Posterior cingulate gyrus (tissue), 11 donors: ENCODE measurements at places on chromosomes 5 and 9.
A peak's percentile ranks its signal among the peaks of the same experiment; 100 is the strongest.

DNA sequence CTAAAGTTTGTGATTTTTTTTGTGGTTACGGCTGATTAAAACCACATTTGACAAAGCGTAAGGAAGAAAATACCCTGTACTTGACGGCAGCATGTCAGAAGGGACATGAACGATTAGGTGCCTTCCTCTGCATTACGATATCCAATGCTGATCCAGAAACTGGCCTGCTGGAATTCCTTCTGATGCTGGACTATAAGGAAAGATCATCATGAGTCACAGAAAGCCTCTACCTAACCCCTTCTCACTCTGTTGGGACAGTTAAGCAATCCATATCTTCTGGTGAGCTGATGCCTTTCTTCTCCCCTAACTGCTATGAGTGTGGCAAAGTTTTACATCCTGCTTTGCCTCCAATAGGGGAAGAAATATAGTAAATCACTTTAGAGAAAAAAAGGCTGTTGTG, 78.4 kb upstream of the PAPPA start:
- DNase-seq, result no peak

DNA sequence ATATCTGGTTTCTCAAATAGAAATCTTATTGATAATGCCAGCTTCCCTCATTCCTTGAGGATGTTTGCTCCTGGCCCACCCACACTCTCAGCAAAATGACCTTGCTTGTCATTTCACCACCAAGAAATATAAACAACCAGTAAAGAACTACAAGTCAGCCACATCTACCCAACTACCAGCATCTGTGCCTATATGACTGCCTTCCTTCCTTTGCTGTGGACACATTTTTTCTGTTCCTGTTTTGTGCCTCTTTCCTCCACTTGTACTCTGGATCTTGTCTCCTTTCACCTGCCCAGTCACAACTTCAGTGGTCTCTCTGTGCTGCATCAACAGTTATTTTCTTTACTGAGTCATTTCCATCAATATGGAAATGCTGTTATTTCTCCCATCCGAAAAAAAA, 20.3 kb downstream of the KIF2A start:
- DNase-seq, result no peak

- peak; percentile 81 for DNase-seq
Observed at GRCh38 chr5:77851176-77852067, 75.3 kb upstream of the TBCA start.

- DNase-seq, result no peak
Observed at GRCh38 chr5:172730222-172730621, 40.8 kb downstream of the DUSP1 start.

GRCh38 chr9:123089790-123090189, 56.3 kb downstream of the GPR21 start:
- no peak for DNase-seq

DNA sequence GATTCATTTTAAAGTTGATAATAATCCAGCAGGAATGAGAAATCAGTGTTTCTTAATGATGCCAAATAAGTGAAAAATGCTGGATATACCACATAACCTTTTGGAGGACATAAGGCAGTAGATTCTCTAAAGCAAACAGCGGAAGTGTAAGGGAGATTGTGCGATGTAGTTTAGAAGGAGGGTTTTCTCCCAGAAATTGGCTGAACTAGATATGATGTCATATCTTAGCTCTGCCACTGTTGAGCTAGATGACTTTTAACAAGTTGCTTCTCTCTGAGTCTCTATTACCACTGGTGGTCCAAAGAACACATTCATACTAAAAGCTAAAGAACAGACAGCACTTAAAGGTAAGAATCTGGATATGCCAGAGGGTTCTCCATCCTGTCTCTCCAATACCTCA, 107.0 kb downstream of the NR6A1 start:
- DNase-seq, result no peak

- no peak for DNase-seq
Observed at GRCh38 chr9:38289866-38290245, 102.6 kb upstream of the ALDH1B1 start.

DNA sequence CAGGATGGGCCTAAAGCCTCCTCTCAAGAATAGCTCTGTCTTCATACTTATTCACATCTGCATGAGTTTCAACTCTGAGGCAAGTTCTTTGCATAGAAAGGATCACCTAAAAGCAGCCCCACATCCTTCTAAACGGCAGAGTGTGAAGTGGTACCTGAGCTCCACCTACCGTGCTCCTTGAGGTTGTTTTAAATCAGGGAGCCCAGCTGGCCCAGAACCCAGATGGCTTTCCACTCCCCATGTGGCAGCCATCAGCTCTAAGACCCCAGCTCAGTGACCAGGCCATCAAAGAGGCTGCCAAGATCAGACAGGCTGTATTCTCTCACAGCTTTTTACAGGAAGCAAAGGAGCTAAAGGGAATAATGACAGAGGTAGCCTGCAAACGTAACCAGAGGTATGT, 299.3 kb downstream of the RASEF start:
- DNase-seq, result no peak

DNA sequence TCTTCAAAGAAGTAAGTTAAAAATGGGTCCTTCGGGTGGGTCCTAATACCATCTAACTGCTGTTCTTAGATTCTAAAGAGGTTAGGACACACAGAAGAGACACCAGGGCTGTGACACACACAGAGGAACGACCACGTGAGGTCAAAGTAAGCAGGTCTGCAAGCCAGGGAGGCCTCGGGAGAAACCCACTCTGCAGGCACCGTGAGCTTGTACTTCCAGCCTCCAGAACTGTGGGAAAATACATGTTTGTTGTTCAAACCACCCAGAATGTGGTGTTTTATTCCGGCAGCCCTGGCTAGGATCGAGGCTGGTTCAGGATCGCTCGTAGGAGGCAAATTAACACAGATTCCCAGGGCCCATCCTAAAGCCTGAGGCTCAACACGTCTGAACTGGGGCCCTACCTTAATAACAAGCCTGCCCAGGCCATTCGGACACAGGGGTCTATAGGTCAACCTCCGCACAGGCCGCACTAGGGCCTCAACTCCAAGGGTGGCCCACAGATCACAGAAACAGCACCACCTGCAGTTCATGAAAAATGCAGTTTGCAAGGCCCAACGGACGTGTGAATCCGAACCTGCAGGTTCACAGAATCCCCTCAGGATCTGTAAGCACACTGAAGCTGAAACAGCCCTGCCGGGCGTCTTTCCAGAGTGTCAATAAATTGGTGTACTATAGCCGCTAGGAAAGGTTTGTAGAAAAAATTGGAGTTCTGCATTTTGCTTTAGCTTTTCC, 7.1 kb downstream of the MED10 start:
- no peak for DNase-seq

- no peak for DNase-seq
Observed at GRCh38 chr5:56307714-56308333, 74.7 kb upstream of the ANKRD55 start.

DNA sequence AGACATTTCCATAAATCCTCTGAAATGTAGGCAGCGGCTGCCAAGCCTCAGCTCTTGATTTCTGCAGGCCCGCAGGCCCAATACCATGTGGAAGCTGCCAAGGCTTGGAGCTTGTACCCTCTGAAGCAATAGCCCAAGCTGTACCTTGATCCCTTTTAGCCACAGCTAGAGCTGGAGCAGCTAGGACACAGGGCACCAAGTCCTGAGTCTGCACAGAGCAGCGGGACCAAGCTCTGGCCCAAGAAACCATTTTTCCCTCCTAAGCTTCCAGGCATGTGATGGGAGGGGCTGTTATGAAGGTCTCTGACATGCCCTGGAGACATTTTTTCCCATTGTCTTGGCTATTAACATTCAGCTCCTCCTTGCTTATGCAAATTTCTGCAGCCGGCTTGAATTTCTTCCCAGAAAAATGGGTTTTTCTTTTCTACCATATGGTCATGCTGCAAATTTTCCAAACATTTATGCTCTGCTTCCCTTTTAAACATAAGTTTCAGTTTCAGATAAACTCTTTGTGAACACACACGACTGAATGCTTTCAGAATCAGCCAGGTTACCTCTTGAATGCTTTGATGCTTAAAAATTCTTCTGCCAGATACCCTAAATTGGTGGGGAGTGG, 14.4 kb upstream of the ZFR start:
- DNase-seq, result no peak

GRCh38 chr9:132739710-132740310, 69.5 kb downstream of the GTF3C4 start:
- no peak for DNase-seq

- DNase-seq, result no peak
Observed at GRCh38 chr5:58666598-58667581, 84.0 kb downstream of the RAB3C start.

- peak; percentile 49 for DNase-seq
Observed at GRCh38 chr9:135400496-135400895, 79.1 kb upstream of the PPP1R26 start.

DNA sequence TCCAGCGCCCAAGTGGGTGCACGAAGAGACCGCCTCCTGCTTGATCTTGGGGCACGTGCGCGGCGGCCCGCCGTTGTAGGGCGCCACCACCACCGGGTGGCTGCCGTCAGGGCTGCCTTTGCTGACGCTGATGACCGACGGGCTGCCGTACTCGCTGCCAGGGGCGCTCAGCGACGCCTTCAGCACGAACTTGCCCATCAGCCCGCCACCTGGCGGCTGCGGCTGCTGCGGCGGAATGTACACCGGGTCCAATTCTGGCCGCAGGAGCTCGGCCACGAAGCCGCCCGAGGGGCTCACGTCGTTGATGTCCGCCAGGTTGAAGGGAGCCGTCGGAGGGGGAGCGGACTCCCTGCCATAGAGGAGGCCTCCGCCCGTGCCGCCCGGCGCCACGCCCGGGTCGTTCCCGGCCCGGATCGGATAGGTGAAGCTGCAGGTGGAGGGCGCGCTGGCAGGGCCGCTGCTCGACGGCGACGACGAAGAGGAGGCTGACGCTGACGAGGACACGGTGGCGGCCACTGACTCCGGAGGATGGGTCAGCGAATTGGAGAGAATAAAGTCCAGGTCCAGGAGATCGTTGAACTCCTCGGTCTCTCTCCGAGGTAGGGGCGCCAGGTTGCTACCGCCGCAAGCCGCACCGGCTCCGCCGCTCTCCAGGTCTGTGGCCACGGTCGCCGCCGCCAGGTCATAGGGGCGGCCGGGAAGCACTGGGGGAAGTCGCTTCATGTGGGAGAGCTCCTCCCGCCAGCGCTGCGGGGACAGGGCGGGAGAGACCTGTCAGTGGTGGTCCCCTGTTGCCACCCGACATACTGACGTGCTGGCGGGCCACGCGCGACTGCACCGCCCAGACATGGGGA, 1.8 kb downstream of the KLF4 start:
- DNase-seq, result peak; percentile 87

DNA sequence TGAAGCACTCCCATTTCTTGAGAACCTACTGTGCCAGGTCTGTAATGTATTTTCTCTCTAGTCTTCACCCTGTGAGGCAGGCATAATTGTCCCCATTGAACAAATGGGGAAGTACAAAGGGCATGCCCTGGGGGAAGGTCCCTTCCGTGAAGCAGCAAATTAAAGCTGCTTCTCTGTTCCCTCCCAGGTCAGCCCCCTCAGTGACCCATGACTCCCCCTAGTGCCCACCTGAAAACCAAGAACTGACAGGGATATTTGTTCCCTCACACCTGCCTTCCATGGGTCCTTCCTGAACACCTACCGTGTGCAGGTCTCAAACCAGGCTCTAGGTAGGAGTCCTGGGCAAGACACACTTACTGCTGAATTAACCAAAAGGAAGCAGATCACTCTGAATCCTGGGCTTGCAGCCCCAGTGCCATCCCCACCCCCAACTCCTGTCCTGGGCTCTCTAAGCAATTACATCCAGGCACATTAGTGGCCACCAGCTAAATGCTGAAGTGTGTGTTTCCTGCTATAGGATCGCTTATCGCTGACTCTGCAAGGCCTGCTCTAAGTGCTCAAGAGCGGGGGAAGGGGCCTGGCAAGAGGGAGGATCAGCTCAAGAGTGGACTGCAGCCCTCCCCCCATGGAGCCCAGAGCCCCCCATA, 254.8 kb downstream of the CDK5RAP2 start:
- no peak for DNase-seq

DNA sequence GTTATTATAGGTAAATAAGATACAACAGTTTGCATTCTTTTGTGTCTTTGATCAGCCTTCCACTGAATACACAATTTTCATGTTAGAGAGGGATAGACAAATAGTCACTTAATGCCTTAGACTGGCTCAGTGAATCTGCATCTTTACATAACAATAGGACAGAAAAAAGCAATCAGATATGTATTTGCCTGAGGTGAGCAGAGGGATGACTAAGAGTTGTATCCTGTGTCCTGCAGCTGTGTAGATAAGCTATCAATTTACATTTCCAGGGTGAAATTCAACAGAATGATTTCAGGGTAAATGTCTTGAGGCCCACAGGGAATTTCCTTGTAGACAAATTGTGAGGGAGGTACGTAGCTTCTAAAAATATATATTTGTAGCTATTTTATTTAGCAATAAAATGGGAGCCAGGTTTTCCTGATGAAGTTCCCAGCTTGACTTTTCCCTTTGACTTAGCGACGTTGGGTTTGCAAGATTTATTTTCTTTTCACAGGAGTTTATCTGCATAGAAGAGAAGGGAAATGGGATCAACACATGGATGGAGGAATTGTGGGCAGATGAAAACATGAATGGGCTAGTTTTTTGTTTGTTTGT, 586.1 kb upstream of the CDH6 start:
- DNase-seq, result no peak

- no peak for DNase-seq
Observed at GRCh38 chr5:127961006-127961762, 122.4 kb upstream of the SLC12A2 start.

DNA sequence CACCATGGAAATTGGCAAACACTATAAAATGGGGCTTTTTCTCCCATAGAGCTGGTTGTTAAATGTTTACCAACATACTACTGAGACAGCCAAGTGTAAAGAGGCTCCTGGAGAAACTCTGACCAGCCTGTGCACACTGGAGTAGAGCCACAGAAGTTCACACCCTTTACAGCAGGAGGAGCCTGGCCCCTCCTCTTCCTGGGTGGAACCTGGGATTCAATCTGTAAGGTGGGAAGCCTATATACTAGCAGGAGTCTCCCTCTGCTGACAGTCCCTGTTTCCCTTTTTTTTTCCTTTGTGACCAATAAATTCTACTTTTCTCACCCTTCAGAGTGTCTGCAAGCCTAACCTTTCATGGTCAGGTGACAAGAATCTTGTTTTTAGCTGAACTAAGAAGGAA, 10.4 kb upstream of the SLC30A5 start:
- DNase-seq, result no peak

GRCh38 chr9:98129451-98129881, 10.4 kb upstream of the TRIM14 start:
- no peak for DNase-seq

GRCh38 chr9:18255747-18256146, 218.2 kb upstream of the ADAMTSL1 start:
- no peak for DNase-seq

DNA sequence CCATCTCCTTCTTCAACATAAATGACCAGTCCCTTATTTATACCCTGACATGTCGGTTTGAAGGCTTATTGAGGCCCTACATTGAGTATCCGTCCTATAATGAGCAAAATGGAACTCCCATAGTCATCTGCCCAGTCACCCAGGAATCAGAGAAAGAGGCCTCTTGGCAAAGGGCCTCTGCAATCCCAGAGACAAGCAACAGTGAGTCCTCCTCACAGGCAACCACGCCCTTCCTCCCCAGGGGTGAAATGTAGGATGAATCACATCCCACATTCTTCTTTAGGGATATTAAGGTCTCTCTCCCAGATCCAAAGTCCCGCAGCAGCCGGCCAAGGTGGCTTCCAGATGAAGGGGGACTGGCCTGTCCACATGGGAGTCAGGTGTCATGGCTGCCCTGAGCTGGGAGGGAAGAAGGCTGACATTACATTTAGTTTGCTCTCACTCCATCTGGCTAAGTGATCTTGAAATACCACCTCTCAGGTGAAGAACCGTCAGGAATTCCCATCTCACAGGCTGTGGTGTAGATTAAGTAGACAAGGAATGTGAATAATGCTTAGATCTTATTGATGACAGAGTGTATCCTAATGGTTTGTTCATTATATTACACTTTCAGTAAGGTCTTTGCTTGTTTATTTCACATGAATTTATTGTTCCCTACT, 38.2 kb upstream of the BTNL3 start:
- no peak for DNase-seq
